ENCODE measurements at places on chromosomes 2 and 18. TPM values are rescaled to one million over a fixed set of nuclear protein-coding genes. Genes with fewer than 3 reads are reported as not detected.

- no peak for DNase-seq
Measured at GRCh38 chr18:63686871-63687270, 15.9 kb upstream of the SERPINB11 start.

GRCh38 chr2:8214036-8214615, 467.7 kb upstream of the ID2 start:
- DNase-seq = no peak

GRCh38 chr2:220144411-220144810, 517.0 kb downstream of the SLC4A3 start:
- no peak for DNase-seq

DNA sequence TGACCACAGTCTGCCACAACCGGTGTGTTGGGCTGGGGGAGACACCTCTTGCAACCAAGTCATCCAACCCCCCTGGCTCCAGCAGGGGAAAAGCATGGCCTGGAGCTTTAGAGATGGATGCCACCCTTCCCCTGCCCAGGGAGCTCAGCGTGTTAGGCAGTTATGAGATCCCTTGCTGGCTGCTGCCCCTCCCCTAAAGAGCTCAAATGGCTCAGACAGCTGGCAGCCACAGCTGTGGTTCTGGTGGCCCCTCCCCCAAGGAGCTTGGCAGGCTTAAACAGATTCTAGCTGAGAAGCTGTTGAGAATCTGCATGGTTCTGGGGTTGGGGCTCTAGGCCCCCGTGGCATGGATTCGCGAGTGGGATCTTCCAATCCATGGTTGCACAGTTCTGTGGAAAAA, 64.7 kb downstream of the TEX51 start:
- no peak for DNase-seq

DNA sequence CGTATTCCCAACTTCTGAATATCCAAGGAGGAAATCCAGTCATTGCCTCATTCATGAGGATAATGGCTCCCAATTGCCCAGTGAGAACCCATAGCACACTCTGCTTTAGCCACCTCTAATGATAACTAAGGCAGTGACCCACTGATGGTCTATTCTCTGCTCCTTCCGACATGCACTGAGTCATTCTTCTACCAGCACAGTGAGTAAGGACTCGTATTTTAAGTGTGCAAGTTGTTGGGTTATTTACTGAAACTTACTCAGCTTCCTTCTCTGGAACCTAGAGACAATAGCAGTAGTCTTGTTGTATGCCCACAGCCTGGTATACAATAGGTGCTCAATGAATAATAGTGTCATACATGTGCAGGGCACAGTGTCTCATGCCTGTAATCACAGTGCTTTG, 81.1 kb upstream of the ZNF397 start:
- DNase-seq = no peak

- DNase-seq = no peak
Measured at GRCh38 chr2:44839771-44840502, 101.6 kb upstream of the SIX3 start.

Gene ALMS1
- polyA plus RNA-seq = 2.1 TPM
